ENCODE measurements at places on chromosomes 16 and 17.
A peak's percentile ranks its signal among the peaks of the same experiment; 100 is the strongest.

DNA sequence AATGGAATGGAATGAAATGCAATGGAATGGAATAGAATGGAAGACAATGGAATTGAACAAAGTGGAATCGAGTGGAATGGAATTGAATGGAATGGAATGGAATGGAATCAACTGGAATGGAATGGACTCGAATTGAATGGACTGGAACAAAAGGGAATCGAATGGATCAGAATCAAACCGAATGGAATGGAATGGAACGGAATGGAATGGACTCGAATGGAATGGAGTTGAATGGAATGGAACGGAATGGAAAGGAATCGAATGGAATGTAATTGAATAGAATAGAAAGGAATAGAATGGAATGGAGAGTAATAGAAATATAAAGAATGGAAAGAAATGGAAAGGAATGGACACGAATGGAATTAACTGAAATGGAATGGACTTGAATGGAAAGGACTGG is 475.2 kb upstream of the WSB1 start:
- peak; percentile 11 for DNase-seq

GRCh38 chr16:72197545-72197944 is 25.6 kb upstream of the PMFBP1 start:
- no peak for DNase-seq

- DNase-seq: no peak
Measured at GRCh38 chr16:79247386-79247785, 353.2 kb downstream of the MAF start.

DNA sequence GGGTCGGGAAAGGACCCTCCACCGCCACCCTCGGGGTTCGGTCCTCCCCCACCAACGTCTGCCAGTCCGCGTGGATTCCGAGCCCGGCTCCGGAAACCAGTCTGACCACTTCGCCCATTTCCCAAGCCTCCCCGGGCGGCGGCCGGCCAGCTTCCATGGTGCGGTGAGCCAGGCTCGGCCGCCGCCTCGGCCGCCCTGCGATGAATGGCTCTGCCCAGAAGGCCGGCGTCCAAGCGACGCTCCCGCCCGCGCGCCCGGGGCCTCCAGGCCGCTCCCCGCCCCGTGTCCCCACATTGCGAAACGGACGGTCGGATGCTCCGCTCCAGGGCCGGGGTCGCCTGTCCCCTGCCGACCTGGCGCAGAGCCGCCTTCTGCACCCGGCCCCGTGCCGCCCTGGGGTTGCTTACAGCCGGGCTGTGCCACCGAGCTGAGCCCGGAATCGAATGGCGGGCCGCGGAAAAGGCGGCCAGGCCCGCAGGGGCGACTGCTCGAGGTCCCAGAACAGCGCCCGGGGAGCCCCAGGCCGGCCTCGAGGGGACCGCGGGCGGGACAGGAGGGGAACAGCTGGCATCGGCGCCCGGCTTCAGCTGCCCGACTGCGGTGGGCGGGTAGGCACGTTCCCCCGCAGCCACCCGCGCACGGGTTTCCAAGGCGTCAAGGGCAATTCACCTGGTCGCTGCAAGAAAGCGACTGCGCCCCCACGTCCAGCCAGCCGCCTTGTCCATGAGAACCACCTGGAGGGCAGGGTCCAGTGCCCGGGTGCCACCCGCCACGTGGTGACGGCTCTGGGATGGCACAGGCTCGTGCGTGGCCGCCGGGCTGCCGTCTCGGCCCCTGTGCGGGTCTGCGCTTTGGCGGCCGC is 18.3 kb upstream of the CBX8 start:
- DNase-seq: no peak

DNA sequence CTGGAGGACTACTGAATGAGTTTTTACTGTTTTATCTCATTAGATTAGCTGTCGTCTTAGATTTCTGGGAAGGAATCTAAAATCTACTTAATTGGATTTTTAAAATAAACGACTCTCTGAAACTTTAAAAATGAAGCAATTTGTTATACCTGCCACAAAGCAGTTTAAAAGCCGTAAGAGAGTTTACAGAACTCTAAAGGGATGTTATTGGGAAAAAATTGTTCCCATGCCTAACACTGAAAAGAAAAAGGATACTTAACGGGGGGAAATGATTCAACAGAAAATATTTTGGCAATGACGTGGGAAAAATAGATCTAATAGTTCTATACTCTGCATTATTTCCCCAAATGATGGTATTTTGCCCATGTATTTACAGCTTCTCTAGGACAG is 27.0 kb downstream of the ARHGAP17 start:
- no peak for DNase-seq

GRCh38 chr17:66214884-66215528 is 14.2 kb downstream of the APOH start:
- no peak for DNase-seq

- no peak for DNase-seq
Measured at GRCh38 chr17:47685556-47686275, 8.2 kb upstream of the TBKBP1 start.

GRCh38 chr17:48194097-48194550 is 86.6 kb downstream of the SNX11 start:
- DNase-seq: peak; percentile 3

DNA sequence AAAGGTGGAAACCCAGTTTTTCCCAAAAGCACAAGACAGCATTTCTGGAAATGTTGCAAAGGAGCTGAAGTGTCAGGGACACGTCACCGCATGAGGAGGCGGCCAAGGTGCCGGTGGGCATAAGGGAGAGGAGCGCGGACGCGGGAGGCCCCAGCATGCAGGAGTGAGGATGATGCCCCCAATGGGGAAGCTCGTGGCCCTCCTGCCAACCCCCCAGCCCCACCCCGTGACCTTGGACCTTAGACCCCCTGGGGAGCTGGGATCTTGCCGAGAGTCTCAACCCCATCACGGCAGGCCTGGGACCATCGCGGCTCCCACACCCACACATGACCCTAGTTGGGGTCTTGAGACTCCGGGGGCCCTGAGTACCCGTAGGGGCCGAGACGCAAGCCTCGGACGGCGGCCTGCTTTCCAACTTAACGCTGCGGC is 119.4 kb upstream of the METRNL start:
- DNase-seq: no peak

- no peak for DNase-seq
Measured at GRCh38 chr17:28716740-28717577, 709 bp downstream of the RAB34 start.

DNA sequence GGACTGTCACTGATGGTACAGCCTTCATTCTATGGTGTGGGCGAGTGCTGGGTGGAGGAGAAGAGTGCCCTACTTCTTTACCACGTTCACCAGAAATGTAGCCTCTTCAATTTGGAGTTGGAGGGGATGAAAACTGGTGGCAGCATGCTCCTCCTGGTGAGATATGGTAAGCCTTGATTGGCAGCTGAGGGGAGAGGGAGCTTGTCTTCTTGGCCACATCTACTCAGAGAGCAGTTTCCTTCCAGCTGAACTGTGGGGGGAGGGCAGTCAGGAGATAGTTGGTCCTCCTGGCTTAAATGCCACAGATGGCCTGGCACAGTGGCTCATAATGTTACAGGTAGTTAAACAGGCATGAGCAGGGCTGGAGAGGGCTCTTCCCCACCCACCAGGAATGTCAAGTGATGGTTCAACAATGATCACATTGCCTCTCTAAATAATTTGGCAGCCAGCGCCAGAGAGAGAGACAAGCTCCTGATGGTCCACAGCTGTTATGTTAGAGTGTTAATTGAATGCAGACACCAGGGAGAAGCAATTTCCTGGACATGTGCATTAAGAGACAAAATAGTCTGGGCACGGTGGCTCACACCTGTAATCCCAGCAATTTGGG is 9.0 kb upstream of the MAPK3 start:
- no peak for DNase-seq

DNA sequence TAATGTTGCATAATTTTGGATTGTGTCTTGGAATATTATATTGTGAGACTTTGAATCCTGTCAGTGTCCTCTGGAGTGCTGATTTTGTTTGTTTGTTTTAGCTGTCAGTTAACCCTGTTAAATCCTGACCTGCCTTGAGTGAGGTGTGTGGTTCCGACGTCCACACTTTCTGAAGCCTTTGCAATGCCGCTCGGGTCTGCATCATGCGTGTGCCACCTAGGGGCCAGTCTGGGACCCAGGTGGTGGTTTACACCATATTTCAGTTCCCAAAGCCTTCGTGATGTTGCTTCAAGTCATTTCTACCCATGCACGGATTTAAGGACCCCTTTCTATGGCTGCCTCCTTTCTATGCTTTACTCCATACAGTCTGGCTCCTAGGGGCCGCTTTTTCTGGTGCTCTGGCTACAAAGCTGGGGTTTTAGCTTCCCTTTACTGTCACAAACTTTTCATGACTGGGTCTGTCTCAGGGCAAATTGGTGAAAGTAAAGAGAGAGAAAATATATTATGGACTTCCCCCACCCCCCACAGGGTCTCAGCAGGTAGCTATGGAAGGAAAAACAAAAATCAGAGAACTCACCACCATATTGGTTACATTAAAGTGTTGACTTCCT is 11.4 kb upstream of the OR4D1 start:
- no peak for DNase-seq

DNA sequence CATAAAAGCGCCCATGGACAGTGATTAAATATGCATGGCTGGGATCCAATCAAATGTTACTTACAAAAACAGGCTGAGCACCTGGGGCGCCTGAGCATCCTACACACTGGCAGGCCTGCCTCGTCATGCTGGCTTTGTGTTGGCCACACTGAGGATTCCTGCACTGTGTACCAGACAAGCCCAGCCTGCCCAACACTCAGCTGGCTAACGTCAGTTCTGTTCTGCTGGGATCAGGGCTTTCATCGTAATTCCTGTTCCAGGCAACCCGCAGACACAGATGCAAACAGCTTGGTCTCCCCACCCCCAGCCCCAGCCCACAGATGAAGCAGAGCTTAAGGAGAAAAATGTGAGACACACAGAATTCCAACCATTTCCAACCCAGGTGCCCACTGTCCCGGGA is 30.7 kb downstream of the PIMREG start:
- DNase-seq: no peak

GRCh38 chr17:68011199-68011665 is 15.0 kb upstream of the C17orf58 start:
- DNase-seq: no peak

GRCh38 chr16:87308826-87309225 is 8.4 kb downstream of the C16orf95 start:
- DNase-seq: no peak

DNA sequence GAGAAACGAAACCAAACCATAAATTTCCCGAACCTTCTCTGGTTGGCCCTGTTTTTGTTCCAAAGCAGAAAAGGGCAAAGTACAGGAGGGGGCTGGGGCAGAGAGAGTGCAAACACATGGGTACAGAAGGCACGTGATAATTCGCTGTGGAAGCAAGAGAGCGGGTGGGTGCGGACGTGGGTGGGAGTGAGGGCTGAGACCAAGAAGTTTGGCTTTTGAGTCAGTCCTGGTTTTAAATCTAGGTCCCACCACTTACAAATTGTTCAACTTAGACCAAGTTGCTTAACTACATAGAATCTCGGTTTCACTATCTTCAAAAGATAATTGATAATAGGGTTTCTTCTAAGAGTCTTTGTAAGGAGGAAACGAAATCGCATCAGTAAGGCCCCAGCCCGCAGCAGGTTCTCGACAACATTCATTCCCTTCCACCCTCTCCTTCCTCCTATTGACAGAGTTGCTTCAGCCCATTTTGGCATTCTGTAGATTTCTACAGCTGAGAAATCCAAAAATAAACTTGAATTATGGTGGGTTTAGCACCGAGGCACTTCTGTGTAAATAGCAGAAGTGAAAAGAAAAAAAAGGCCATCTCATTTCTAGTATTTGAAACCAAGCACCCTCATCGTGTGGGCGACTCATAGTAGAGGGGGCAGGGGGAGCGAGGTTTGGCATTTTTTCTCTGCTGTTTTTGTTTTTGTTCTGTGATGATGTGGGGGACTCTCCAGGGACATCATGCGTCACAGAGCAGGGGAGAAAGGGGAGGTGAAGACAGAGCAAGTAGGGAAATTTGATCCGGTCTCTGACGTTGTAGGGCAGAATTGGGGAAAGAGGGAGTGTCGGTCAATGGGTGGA is 33.6 kb upstream of the CCR7 start:
- no peak for DNase-seq

- peak; percentile 90 for DNase-seq
Measured at GRCh38 chr17:47279062-47279801, 25.6 kb downstream of the ITGB3 start.

GRCh38 chr17:29573871-29574731 is 5.6 kb downstream of the TP53I13 start:
- no peak for DNase-seq

DNA sequence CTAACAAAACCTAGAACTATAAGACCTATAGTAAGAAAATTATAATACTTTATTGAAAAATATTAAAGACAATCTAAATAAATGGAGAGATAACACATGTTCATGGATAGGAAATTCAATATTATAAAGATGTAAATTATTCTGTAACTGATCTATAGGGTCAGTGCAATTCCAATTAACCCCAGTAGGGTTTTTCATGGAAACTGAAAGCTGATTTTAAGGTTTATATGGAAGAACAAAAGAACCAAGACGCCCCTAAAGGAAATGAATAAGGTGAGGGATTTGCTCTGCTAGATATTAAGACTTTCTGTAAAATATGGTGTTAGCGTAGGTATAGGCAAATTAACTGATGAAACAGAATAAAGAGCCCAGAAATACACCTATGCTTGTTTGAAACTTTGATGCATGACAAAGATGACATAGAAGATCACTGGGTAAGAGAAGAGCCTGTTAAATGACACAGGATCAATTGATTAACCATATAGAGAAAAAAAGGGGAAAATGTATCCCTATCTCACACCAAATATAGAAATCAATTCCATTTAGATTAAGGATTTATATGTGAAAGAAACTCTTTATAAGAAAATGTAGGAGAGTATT is 3.0 kb downstream of the ICAM2 start:
- no peak for DNase-seq

DNA sequence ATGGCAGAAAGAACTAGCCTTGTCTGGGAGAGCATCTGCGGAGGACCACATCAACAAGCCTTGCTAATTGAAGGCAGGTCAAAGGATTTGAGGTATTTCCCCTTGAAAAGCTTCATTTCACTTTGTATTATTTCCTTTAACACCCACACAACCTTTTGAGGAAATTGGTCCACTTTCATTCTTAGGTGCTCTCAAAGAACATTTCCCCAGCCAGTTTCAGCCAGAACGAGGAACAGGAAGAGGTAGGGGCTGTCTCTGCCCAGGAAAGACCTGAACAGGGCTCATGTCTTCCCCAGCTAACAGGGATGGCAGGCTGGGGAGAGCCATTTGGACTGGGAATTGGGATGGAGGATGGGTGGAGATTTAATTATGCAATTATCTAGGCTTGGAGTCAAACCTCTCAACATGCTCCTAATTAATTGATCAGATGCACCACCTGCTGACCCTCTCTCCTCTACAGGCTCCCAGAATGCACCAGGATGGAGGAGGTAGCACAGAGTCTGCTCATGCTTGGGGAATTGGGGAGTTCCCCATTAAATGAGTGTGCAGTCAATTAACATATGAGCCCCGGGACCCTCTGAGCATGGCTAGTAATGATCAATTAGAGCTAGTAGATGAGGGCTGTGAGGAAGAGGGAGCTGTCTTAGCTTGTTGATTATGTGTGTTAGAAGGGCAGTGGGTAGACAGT is 84.6 kb downstream of the GP2 start:
- no peak for DNase-seq

GRCh38 chr17:43215341-43215740 is 3.7 kb downstream of the TMEM106A start:
- DNase-seq: no peak

GRCh38 chr17:53736516-53737240 is 86.0 kb upstream of the KIF2B start:
- no peak for DNase-seq
